ENCODE measurements at places on chromosomes 7 and 10. TPM values are rescaled to one million over a fixed set of nuclear protein-coding genes. Genes with fewer than 3 reads are reported as not detected.

Gene SH2D4B
- polyA plus RNA-seq, result 0.13 TPM

Gene TAS2R4
- 5.5 TPM for polyA plus RNA-seq

Gene FAM20C
- 18.0 TPM for polyA plus RNA-seq

Gene C10orf53
- not detected for polyA plus RNA-seq

Gene DBF4
- 18.3 TPM for polyA plus RNA-seq

Gene CTAGE15
- 0.99 TPM for polyA plus RNA-seq

Gene GNA12
- 46.0 TPM for polyA plus RNA-seq

Gene ASZ1
- 0.97 TPM for polyA plus RNA-seq

- DNase-seq, result no peak
Observed at GRCh38 chr7:110486549-110486948, 604.4 kb upstream of the LRRN3 start.

- DNase-seq, result no peak
Observed at GRCh38 chr7:138398857-138399256, 61.2 kb upstream of the TRIM24 start.

DNA sequence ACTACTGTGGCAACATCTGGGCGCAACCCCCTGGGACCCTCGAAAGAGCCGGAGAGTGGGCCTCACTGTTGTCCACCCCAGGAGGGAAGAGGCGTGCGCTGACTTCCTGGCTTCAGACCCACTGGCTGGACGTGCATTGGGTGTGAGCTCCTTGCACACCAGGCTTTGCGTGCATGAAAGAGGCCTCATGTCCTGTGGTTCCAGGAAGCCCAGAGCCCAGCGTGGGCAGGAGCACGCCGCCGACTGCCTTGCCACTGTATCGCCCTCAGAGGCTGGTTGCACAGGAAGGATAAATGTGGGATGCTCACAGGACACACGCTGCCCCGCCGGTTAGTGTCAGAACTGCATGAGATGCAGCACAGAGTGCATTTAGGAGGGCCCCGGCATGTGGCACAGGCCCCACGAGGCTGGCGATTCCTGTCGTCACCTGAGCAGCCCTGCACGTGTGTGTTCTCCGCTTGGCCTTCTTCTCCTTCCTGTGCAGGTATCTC lies 8.5 kb upstream of the JAKMIP3 start:
- no peak for DNase-seq
